ENCODE measurements at places on chromosomes 2 and 18.

- DNase-seq: no peak
Measured at GRCh38 chr2:118580651-118581050, 266.8 kb downstream of the EN1 start.

DNA sequence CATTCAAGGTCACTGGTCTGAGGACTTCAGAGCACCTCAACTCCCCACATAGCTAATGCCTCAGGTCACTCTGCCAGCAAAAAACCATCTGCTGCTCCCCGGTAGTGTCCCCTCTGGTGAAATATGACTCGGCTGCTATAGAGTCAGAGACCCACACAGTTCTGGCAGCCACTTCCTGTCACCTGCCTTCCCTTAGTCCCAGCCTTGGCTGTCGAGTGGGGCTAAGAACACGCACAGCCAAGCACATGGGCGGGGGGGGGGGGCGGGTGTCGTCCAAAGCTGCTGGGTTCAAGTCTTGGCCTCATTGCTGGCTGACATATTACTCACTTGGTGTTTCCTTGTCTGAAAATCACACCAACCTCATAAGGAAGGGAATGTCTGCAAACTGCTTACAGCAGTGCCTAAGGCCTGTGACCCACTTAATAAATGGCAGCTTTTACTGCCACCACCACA is 37.5 kb downstream of the POLR1A start:
- no peak for DNase-seq

GRCh38 chr2:197388866-197389587 is 45.8 kb downstream of the SF3B1 start:
- DNase-seq: no peak

- DNase-seq: no peak
Measured at GRCh38 chr2:180655842-180656454, 324.5 kb upstream of the UBE2E3 start.

DNA sequence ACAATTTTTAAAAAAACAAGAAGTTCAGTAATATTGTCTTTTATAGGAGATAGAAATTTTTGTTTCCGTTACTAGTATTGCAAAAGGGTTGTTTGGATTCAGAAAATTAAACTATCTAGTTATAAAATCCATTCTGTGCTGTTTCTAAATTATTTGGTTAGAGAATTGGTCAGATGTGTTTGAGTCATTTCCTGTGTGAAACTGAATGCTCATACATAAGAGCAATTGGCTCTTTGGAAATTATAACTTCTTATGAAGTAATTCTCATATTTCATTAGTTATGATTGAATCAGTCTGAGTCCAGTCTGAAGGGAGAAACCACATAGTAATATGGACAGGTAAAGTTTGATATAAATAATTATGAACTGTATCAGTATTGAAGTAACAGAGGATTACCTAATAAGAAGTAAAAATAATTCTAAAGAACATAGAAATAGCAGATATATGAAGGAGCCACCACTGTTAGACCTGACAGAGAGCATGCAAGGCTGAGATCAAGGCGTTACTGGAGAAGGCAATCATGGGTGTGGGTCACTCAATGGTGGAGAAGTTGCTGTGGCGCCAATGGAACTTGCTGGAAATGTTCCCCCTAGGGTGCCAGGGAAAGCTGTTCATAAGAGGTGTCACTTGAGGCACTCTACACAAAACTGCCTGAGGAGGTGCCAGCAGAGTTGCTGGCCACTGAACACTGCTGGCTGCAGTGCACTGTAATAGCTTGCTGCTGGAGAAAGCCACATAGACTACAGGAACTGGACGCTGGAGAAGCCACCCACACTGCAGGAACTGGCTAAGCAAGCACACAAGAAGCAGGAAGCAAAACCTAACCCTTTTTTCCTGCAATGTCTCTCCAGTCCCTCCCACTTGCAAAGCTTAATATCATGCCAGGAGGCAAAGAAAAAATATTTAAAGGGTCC is 18.0 kb upstream of the FAP start:
- DNase-seq: no peak

DNA sequence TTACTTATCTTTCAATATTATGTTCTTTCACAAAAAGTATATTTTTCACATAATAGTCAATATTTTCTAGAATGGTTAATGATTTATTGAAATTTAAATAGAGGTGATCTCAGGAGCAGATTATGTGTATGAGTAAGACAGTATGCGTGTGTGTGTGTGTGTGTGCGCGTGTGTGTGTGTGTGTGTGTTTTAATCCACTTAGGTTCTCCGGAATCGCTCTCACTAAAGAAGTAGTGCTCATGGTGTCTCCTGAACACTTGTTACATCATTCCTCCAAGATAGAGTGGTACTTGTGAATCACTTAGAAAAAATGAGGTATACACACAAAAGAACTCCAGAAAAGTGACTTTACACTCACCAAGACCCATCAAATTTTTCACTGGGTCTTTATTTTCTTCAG is 91.0 kb upstream of the KCNH7 start:
- no peak for DNase-seq

DNA sequence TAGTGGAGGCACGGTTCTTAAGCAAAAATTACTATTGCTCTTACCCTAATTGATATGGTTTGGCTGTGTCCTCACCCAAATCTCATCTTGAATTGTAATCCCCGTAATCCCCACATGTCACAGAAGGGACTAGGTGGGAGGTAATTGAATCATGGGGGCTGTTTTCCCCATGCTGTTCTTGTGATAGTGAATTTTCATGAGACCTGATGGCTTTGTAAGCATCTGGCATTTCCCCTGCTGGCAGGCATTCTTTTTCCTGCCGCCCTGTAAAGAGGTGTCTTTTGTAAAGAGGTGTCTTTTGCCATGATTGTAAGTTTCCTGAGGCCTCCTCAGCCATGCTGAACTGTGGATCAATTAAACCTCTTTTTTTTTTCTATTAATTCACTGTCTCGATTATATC is 1691.8 kb upstream of the SLC39A10 start:
- no peak for DNase-seq

Data from NCI-H1048 (cell line).